Astrocyte (in vitro differentiated cells and primary cell): ENCODE measurements at places on chromosomes 2 and 18. TPM values are rescaled to one million over a fixed set of nuclear protein-coding genes. Genes with fewer than 3 reads are reported as not detected.

The HSBP1L1 gene
- total RNA-seq, result 3.8 and 6.1 TPM in 2 replicates

The AQP12A gene
- not detected in 2 replicates for total RNA-seq

- no peak for DNase-seq
These were observed 489.3 kb upstream of the CHST9 start for GRCh38 chr18:27674411-27674810.

DNA sequence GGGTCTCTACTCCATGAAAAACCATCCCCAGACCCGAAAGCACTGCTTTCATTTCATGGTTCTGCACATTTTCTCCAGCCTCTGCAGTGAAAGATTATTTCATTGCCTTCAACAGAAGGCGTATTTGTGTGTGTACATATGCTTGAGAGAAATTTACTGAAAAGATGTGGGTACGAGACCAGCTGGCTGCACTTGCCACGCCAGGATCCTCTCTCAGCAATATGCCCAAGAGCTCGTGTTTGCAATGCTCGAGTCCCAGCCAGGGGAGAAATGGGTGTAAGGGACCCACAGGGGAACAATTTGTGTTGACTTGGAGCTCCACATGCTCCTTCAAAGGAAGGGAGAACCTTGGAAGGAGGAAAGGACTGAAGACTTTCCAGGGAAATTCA is 37.3 kb downstream of the TMEM177 start:
- no peak for DNase-seq

DNA sequence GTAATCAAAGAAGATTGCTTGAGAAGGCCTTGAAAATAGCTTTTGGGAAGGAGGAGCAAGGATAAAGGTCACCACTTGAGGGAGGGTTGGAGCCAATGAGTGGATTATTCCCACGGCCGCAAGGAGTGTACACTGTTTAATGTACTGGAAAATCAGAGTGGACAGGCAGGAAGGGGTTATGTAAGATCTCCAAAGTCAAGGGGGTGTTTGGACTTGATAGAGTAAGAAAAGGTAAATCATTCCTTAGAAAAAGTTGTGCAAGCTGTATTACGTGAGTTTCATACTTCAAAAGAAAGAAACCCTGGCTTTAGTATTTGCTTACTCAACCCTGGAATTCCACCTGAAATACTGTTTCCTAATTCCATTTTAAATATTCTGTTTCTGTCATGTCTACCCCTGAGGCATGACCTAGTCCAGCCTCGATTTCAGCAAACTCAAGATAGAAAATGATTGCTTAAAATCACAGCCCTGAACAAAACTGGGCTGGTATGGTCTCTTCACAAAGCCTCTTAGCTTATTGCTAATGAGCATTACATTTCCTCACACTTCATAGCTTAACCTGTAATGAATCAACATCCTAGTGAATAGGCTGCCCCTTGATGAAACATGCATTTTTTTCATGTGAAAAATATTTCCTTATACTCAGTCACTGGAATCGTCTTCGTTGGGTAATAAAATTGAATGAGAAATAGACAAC is 1.1 kb downstream of the MREG start:
- peak; percentile 83 for DNase-seq

- no peak for DNase-seq
These were observed 151.0 kb downstream of the ARL4C start for GRCh38 chr2:234345921-234346320.

The VWA3B gene
- total RNA-seq, result not detected in 2 replicates
